GM04503 (cell line): ENCODE measurements at places on chromosomes 7 and 10.
A peak's percentile ranks its signal among the peaks of the same experiment; 100 is the strongest.

DNA sequence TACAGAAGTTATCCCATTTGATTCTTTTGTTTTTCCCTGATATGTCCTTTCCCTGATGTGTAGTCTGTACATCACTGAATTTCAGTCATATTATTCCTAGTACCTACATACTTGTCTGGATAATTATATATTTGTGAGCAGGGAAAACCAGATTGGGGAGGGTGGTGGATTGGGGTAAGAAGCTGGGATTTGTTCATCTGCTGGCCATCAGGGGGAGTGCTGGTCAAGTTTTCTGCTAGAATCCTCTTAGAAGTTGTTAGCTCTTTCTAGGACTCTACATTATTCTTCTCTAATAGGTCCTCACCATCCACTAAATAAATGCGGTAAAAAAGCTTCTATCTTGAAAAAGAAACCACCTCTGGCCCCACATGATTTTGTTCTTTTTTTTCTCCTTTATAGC lies 232.7 kb upstream of the TAC1 start:
- DNase-seq: no peak

DNA sequence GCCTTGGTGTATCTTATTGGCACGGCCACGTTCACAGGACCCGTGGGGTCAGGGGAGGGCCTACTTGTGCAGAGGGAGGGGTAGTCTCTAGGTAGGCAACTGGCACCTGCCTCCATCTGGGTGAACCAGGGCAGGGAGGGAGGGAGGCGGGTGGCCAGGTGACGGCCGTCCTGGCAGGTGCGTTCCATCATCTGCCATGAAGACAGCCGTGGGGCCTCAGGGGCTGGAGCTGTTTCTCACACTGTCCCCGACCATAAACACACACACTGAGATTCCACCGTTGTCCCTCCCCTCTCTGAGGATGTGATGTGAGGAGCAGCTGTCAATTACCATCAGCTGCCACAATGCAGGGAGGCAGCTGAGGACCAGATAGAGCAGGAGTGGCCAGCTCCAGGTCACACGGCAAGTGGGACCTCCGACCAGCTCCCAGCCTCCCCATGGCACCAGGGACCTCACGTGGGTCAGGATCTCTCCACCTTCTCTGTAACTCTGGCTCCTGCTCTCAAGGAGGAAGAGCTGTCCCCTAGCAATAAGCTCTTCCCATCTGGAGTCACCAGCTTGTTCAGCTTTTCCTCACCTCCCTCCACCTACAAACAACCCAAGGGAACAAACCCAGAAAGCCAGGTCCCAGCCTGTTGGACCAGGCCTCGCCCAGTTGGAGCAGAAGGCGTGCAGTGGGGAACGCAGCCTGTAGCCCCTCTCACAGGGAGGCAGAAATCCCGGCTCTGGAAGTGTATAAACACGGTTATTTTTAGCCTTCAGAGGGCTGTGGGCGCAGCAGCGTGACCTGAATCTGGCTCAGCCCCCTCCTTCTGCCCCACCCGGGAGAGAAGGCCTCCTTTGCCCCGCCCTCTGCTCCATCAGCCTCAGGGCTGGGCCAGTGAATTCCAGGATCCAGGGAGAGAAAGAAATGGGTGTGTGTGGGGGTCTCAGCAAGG lies 33.1 kb downstream of the ZMIZ1 start:
- no peak for DNase-seq

- DNase-seq: no peak
Observed at GRCh38 chr7:137981175-137981574, 20.7 kb downstream of the CREB3L2 start.

DNA sequence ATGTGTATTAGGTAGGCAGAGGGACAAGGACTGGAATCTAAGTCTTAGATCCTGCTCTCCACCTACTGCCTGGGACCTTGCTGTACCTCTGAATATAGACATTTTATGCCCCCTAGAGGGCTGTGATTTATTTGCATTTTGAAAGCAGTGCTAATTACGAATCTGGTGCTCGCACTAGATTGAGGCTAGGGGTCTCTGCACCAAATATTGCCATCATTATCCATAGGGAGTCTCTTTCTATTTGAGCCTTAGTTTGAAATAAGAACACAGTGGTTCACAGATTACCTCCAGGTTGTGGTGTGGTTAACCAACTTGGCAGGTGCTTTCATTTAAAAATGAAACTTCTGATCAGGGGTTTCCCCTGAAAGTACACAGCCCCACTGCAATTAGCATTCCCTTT lies 41.8 kb downstream of the CNNM1 start:
- DNase-seq: no peak

GRCh38 chr10:63583397-63583796 lies 62.2 kb downstream of the REEP3 start:
- no peak for DNase-seq

DNA sequence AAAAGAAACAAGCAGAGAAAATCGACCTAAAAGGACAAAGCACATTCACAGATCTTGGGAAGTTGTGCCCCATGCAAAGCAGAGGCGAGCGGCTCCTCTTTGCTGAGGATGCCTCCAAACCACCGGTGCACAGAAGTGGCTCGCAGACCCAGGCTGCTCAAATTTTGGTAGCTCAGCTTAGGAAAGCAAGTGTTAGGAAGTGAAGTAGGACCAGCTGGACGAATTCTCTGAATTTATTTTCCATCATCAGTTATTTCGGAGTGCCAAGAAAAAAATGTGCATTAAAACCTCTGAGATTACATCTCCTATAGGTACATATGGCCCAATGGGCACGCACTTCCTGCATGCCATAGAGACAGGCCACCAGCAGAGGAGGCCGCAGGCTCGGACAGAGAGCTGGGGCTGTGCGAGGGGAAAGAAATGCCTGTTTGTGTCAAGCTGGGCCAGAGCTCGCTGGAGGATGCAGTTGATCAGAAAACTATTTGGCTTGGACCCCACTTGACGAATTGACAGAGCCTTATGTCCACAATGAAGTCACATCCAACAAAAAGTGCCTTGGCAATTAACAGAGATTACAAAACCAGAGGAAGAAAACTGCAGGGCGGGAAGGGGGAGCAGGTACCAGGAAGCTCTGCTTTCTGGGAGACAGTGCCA lies 122.3 kb upstream of the LYZL2 start:
- DNase-seq: no peak

- DNase-seq: peak; percentile 50
Observed at GRCh38 chr10:5284311-5285057, 80.3 kb upstream of the UCN3 start.

DNA sequence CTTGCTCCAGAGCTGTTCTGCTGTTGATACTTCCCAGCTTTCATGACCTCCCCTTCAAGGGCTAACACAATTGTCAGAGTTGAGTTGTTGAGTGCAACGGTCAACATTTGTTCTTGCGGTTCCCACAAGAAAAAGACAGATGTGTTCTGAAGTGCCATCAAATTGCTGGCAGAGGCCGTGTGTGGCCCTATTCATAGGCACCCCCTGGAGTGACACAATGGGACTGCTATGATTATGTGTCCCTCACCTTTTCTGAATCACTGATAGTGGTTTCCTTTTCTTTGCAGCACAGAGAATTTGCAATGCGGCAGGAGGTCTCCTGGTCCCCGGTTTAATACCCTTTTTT lies 5.8 kb upstream of the IGFBP1 start:
- no peak for DNase-seq

GRCh38 chr10:65798133-65798532 lies 1127.7 kb upstream of the LRRTM3 start:
- DNase-seq: no peak

DNA sequence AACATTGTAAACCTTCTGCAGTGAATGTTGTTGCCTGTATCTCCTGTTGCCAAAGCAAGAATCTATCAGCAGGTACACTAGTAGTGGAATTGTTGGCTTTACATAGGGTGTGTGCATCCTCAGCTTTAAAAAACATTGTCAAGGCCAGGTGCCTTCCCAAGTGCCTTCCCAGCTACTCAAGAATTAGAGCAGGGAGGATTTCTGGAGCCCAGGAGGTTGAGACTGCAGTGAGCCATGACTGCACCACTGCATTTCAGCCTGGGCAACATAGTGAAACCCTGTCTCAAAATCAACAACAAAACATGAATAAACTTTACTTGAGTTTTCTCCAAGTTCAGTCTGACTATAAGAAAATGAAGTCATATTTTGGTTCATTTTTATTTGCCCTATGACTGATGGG lies 217.3 kb downstream of the CCSER2 start:
- no peak for DNase-seq

- no peak for DNase-seq
Observed at GRCh38 chr7:155131090-155131489, 61.0 kb downstream of the HTR5A start.

DNA sequence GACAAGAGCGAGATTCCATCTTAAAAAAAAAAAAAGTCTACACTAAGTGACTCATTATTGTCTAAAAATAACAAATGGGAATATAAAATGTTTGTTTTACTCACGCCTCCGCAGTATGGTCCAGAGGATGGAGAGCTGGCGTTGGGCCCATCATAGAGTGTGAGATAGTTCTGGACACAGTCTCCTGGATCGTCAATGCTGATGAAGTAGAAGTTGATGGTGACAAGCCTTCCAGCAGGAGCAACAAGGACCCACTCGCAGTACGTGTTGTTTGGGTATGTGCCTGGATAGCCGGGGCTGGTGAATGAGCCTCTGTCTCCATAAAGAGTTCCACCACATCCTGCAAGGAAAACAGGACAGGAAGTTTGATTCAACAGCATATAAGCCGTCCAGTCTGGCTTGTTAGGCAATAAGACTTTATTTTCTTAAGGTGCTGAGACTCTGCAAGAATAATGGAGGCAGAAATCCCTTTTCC lies 11.5 kb upstream of the RSU1 start:
- DNase-seq: peak; percentile 70

DNA sequence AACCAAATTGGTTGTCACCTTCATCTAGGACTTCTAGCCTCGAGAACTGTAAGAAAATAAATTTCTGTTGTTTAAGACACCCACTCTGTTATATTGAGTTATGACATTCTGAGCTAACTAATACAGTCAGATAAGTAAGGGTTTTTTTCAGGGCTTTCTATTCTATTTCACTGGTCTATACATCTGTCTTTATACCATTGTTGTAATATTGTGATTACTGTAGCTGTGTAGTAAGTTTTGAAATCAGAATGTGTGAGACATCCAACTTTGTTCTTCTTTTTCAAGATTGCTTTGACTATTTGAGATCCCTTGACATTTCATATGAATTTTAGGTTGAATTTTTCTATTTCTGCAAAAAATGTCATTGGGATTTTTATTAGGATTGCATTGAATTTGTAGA lies 7.5 kb downstream of the IFIT1 start:
- DNase-seq: no peak

DNA sequence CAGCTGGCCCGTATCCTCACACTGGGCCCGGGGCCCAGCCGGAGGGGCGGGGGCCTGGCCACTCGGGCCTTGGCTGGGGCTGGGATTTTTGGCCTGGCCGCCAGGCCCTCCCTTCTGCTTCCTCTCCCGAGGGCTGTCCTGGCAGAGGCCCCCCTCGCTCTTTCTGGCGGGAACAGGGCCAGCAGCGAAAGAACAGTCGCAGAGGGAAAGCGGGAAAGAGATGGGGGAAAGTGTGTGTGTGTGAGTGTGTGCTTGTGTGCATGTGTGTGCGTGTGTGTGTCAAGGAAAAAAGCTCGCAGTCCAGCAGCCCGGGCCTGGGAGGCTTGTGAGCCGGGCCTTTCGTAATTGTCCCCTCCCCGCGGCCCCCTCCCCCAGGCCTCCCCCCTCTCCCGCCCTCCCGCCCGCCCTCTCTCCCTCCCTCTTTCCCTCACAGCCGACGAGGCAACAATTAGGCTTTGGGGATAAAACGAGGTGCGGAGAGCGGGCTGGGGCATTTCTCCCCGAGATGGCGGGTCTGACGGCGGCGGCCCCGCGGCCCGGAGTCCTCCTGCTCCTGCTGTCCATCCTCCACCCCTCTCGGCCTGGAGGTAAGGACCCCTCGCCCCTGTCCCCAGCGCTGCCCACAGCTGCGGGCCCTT lies at the start of gene ELN:
Gene ELN, plus strand, starts transcription at position 491 of the 638 bp plus-strand sequence. Its CDS starts 15 bp downstream, at position 506.
- DNase-seq: no peak

GRCh38 chr7:72275382-72276070 lies 136.6 kb downstream of the CALN1 start:
- DNase-seq: no peak

DNA sequence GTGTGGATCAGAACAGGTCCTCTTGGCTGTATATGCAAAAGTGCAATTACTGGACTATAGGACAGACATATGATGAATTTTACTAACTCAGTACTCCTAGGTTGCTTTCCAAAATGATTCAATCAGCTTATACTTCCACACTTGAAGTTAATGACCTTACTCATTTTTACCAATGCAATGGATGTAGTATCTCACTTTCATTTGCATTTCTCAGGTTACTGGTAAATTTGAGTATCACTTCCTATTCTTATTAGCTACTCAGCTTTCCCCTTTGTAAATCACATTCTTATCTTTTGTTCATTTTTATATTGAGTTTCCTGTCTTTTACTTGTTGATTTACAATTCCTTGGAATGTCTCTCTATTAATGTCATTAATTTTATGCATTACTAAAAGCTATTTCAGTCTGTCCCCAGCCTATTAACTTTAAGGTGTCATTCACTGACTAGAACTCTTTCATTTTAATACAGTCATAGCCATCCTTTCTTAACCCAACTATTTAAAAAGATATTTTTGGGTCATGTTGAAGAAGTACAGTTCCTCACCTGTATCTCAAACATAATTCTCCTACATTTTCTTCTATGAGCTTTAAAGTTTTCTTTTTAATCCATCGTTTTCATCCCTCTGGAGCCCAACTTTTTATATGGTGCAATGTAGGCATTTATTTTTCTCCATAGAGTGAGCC lies 88.6 kb downstream of the VIM start:
- DNase-seq: no peak

- no peak for DNase-seq
Observed at GRCh38 chr7:22920672-22921071, 93.3 kb downstream of the HYCC1 start.
